ENCODE measurements at places on chromosomes 5 and 9.

GRCh38 chr5:16665601-16666000 is 48.8 kb upstream of the RETREG1 start:
- no peak for DNase-seq

- DNase-seq, result peak; percentile 73
Measured at GRCh38 chr5:148733601-148734438, 79.5 kb upstream of the HTR4 start.

GRCh38 chr9:81317223-81317622 is 372.1 kb downstream of the TLE1 start:
- no peak for DNase-seq

- no peak for DNase-seq
Measured at GRCh38 chr5:179776411-179776938, 17.3 kb upstream of the LTC4S start.

GRCh38 chr9:5783982-5784381 is 48.9 kb downstream of the ERMP1 start:
- DNase-seq, result no peak

- no peak for DNase-seq
Measured at GRCh38 chr5:14062178-14062577, 81.0 kb upstream of the TRIO start.

DNA sequence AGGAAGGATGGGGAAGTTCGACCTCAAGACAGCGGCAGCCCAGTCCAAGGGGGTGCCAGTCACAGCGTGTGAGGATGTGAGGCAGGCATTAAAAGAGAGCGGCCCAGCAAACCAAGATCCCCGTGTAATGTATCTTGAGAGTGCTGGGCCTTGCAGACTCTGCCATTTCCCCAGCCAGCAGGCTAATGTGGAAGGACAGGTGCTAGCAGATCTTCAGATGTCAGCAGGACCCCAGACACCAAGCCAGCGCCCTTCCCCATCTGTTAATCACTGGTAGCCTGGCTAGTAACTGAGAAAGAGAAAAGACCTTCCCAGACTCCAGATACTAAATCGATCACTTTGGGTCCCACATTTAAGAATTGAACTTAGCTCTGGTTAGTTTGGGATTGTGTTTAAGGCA is 62.2 kb downstream of the NTRK2 start:
- DNase-seq, result no peak

DNA sequence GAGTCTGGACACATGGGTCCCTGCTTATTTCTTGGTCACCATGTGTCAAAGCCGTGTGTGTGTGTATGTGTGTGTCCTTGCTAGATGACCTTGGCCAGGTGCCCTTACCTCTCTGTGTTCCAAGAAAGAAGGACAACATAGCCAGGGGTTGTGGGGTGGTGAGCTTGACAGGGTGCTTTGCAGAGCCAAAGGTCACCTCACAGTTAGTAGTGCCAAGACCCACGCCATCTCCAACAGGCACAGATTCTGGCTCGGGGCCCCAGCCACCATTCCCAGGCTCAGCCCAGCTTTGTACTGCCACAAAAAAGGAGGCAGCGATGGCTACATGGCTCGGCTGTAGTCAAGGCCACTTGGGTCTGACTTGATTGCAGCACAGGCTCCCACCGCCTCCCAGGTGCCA is 39.5 kb downstream of the CXXC5 start:
- DNase-seq, result no peak

- DNase-seq, result no peak
Measured at GRCh38 chr9:135147474-135147805, 60.0 kb downstream of the OLFM1 start.

- no peak for DNase-seq
Measured at GRCh38 chr9:136172412-136173079, 32.4 kb downstream of the LHX3 start.

DNA sequence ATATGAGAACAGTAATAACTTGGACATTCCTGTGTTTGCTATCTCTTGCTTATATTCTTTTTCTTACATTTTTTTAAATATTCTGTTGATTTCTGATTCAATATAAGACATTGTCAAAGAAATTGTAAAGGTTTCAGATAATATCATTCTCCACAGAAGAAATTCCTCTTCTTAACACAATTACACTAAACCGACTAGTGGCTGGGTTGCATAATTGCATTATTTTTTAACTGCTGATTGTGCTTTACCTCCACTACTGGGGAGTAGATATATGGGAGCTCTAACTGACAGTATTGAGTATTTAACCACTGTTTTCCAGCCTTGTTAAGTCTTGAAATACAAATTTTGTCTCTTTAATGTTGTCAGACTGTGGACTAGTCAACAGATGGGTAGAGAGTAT is 723.8 kb upstream of the EDIL3 start:
- DNase-seq, result no peak

- DNase-seq, result no peak
Measured at GRCh38 chr9:38671748-38672147, 48.2 kb downstream of the FAM240B start.

GRCh38 chr5:150111122-150111521 is 24.8 kb upstream of the CSF1R start:
- DNase-seq, result no peak

- DNase-seq, result no peak
Measured at GRCh38 chr5:176610435-176610773, 448 bp upstream of the GPRIN1 start.

DNA sequence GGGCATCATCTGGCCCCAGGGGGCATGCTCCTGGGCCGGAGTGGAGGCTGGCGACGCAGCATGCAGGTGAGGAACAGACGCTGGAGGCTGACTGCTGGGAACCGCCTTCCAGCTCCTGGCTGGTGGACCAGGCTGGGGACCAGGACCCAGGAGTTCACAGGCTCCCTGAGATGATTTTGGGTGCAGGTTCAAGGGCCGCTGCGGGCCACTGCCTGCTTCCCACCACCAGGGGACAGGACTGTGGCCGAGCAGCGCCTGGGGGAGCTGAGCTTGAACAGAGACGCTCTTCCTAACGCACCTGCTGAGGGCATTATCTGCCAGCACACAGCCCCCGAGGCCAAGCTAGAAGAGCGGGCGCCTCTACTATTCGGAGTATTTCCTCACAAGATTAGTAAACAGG is 132.1 kb upstream of the RAPGEF1 start:
- DNase-seq, result no peak

DNA sequence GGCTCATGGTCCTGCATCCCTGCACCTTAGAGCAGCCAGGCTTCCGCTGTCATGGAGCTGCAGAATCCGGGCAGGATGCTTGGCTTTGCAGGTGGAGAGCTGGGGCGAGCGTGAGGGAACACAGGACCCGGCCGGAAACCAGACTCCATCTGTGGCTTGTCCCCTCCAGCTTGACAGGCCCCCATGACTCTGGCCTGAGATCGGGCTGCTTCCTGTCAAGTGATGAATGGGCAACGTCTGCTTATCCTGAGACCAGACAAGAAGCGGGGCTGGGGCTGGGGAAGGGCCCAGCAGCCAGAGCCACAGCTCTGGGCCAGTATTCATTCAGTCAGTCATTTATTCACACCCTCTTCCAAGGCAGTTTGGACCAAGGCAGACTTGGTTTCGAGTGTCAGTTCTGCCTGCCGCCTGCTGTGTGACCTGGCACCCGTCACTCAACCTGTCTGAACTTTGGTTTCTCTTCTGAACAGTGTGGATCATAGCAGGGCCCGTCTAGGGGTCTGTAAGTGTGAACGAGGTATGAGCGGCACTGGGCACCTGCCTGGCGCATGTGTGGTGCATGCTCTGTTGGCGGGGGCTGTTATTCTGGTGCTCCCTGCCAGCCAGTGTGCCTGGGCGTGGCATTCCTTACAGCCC is 37.5 kb downstream of the NEK6 start:
- DNase-seq, result no peak

GRCh38 chr9:107269254-107269653 is 13.8 kb upstream of the RAD23B start:
- no peak for DNase-seq

- DNase-seq, result no peak
Measured at GRCh38 chr5:148072207-148072606, 8.4 kb downstream of the SPINK5 start.

DNA sequence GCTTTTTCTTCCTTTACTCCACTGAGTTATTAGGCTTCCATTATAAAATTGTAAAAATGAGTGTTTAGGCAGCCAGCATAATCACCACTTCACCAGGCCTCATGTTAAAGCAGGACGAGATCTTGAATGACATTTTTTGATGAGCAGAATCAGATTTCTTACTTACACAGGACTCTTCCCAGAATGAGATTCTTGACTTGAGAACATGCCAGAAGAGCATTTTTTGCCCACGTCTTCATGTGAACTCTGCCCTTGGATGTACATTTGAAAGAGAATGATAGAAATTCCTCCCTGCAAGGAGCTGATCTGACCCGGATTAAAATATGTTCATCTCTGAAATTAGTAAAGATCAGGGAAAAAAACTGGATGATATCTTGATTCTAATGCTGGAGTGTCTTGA is 212.1 kb upstream of the ADRA1B start:
- DNase-seq, result no peak

DNA sequence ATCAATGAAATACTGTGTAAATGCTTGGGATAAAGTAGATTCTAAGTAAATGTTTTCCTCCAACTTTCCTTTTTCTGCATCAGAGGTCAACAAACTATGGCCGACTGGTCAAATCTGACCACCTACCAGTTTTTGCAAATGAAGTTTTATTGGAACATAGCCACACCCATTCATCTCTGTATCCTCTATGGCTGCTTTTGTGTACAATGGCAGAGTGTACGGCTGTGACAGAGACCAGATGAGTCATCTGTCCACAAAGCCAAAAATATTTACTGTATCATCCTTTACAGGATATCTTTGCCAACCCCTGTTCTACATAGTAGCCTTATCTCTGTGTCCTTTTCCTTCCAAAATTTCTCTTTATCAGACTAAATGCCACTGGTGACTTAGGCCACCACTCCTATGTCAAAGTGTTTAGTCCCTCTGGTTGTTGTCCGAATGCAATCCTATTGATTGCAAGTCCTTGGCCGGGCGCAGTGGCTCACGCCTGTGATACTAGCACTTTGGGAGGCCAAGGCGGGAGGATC is 218.4 kb upstream of the KLF4 start:
- DNase-seq, result no peak

DNA sequence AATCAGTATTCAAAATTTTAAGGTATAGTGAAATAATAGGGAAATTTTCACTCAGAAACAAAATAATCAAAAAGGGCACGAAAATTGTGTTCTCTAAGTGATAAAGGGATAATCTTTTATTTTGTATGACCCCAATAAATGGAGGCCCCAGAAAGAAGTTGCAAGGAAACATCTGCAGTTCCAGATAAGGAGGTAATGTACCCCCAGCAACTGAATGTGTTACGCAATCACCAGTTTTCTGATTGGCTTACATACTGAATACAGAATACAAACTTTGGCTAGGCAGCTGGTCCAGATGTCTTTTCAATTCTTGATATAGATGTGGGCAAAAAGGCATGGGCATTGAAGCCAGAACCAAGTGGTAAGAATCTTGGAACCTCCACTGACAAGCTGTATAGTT is 1.7 kb upstream of the TOPORS start:
- no peak for DNase-seq

- no peak for DNase-seq
Measured at GRCh38 chr5:138722544-138723177, 30.6 kb upstream of the CTNNA1 start.

DNA sequence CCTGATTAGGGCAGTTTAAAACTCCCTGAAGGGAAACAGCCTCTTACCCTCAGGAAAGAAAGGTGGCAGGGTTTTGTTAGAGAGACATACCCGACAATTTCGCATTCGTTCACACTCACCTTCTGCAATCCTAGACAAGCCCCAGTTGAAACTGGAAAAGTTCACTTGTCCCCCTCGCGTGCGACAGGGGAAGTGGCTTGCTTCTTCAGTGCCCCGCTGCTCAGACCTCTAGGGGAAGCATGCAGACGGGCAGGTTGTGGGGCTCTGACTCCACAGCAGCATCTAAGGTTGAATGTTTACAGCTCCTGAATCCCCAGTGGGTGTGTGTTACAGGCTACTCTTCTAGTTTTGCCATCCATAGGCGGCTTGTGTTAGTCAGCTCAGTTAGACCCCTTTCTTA is 575.7 kb upstream of the ACO1 start:
- DNase-seq, result no peak

DNA sequence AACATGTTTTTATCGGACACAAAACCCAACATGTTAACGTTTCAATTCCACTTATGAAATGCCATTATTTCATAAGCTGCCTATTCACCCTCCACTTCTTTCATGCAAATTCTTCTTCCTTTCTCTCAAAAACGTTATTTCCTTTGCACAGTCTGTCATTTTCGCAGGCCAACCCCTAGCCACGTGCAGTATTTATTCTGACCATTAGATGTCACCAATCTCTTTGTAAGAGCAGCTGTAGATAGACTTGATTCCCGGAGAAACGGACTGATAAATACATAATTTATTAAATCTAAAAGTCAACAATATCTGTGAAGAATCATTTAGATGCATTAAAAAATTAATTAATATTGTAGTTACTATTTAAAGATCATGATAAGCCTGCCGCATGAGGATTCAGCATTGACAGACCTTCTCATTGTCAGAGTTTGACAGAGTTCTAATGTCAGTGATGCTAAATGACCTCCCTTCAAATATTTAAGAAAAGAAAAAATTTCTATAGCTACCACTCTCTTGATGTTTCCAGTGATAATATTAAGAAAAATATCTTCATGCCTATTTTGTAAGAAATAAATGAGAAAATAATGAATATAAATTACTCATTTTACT is 933.6 kb downstream of the CDH12 start:
- DNase-seq, result no peak

DNA sequence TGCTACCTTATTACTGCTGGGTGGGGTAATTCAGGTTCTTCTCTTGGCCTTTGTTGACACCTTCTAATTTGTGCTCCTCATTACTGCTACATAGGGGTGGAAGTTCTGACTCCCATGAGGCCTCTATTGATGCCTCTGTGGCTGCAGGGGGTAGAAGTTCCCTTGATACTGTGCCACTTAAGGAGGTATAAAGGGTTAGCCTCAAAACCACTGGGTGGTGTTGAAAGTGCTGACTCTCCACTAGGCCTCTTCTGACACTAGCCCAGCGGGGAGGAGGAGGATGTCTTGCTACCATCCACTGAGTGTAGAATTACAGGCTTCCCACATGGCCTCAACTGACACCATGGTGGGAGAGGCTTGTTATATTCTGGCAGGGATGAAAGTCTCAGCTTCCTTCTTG is 36.7 kb upstream of the CCDC112 start:
- DNase-seq, result no peak

- DNase-seq, result no peak
Measured at GRCh38 chr5:142813220-142813619, 43.0 kb downstream of the ARHGAP26 start.

- no peak for DNase-seq
Measured at GRCh38 chr9:13459071-13459470, 179.6 kb upstream of the MPDZ start.

DNA sequence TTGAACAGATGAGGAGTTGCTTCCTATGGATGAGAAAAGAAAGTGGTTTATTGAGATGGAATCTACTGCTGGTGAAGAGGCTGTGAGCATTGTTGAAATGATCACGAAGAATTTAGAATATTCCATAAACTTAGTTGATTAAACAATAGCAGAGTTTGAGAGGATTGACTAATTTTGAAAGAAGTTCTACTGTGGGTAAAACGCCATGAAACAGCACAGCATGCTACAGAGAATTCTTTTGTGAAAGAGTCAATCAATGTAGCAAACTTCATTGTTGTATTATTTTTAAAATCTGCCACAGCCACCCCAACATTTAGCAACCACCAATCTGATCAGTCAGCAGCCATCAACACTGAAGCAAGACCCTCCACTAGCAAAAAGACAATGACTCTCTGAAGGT is 309.1 kb downstream of the SPOCK1 start:
- no peak for DNase-seq
